ENCODE measurements at places on chromosomes 7 and 10. TPM values are rescaled to one million over a fixed set of nuclear protein-coding genes. Genes with fewer than 3 reads are reported as not detected.
A peak's percentile ranks its signal among the peaks of the same experiment; 100 is the strongest.

TMEM130 gene
- total RNA-seq, result 1.6 TPM

AKR1C1 gene
- total RNA-seq, result 31.4 TPM

AGBL3 gene
- total RNA-seq, result 3.9 TPM

DYNC1I1 gene
- total RNA-seq, result 14.6 TPM

CALHM3 gene
- not detected for total RNA-seq

DNA sequence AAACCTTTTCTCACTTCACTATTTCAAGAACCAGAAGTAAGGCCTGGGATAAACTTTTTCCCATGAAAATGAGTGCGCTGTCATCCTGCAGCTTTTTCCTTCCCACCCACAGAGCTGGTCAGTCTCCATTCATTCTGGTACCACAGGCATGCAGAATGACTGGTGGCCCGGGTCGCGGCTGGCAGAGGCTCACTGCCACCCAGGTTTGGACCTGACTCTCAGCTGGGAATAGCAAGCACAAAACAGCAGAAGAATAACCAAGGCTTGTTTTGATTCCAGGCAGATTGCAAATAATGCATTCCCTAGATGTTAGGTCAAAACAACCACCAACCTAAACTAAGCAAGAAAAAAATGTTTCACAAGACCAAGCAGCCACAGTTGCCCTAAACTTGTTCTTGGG is 190.5 kb upstream of the NRP1 start:
- no peak for DNase-seq

DNA sequence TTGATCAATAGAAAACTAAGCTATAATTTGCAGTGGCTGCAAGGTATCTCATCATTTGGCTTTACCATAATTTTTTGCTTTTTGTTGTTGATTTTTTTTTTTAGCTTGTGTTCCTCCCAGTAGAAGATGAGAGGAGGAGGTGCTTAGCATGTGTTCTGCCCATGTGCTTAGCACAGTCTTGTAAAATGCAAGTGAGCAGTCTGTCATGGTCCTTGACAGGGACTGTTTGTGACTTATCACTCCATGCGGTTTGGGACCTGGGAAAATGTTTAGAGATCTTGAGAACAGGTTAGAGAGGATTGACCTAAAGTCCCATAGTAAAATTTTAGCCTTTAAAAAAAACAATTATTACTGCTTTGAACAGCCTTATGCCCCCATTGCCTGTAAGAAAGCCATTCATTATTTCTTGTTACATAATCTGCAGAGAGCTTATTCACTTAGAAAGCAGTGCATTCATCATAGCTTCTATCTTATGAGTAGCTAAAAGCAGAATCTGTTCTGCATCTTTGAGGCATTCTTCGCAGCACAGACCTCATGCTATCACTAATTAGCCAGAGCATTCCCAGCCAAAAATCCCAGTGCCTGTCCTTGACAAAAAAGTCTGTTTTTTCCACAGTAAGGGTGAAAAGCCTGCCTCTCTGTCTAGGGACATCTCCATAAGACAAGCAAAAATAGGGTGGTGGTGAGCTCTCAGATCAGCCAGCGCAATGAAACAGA is 748.7 kb upstream of the GALNT17 start:
- no peak for DNase-seq

- no peak for DNase-seq
Observed at GRCh38 chr7:98362517-98362916, 38.4 kb downstream of the BAIAP2L1 start.

DNA sequence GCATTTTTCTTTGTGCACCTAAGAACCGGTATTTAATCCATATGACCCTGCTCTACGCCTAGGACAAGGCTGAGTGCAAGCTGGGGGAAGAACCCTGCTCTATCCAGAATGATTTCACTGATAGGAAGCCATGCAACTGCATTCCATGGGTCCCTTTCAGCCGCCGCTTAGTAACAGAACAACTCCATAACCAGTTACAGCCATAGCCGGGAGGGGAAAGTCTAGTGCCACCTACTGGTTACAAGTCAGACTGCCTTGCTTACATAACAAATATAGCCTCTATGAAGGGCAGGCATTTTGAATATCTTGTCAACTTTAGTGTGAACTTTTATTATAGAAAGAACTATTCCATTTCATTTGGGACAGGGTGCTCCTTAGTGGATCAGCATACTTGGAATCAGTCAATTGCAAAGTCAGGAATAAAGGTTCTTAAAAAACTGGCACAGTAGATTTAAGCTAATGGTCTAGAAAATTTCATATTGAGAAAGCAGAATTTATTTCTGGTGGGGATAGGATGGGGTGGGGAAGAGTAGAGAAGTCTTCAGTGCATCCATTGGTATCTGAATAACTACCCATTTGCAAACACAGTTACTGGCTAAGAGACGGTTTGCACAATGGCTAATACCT is 521.7 kb downstream of the ADRA2A start:
- peak; percentile 63 for DNase-seq

DNA sequence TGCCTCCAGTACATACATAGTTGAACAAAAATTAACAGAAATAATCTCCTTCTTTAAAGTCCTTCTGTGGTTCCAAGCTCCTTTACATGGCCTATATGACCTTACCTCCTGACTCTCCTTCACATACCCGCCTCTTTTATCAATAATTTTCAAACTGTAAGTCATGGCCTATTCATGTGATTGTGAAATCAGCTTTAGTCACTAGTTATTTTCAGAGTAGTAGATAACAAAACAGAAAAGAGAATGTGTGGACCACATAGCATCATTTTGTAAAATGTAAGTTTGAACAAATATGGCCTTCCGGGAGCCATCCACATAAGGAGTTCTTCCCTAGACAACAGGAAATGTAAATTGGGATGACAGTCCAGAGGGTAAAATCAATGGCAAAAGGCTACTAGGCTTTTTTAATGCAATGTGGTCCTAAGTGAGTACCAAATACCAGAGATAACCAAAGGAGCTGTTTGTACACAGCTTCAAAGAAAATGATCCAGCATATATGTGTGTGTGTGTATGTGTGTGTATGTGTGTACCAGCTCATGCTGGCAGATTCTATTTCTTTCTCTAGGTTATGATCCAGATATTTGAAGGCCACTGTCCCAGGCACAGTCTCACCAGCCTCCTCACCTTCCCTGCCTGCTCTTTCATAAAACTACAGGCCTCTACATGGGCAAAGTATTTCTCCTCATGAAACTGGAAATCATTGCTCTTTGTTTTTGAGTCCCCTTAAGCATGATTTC is 12.3 kb upstream of the FAM133B start:
- DNase-seq, result no peak

DNA sequence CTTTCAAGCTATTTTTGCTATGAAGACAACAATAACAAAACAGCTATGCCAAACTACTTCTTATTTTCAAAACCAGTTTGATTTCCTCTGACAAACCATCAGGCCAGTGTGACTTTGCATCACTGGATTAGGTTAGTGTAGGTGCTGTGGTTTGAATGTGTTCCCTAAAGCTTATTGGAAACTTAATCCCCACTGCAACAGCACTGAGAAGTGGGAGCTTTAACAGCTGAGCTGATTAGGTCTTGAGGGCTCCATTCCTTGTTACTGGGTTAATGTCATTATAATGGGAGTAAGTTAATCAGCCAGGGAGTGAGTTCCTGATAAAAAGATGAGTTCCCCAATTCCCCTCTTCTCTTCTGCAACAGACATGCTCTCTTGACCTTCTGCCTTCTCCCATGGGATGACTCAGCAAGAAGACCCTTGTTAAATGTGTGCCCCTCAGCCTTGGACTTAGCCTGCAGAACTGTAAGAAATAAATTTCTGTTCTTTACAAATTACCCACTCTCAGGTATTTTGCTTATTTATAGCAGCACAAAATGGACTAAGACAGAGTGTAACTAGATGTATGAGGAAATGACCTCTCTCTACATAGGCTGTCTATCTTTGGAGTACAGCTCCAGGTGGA is 186.8 kb downstream of the CTTNBP2 start:
- no peak for DNase-seq

- DNase-seq, result no peak
Observed at GRCh38 chr10:124652701-124653100, 91.5 kb downstream of the FAM53B start.

Measured in ureter (tissue), 1 donor.